ENCODE measurements at places on chromosomes 3 and 15.

GRCh38 chr3:71433631-71434030 is 149.9 kb downstream of the FOXP1 start:
- no peak for DNase-seq

GRCh38 chr3:44910693-44911092 is 36.3 kb downstream of the TGM4 start:
- DNase-seq, result no peak

- peak; percentile 45 for DNase-seq
These were observed 11.6 kb downstream of the THBS1 start for GRCh38 chr15:39592500-39592899.

DNA sequence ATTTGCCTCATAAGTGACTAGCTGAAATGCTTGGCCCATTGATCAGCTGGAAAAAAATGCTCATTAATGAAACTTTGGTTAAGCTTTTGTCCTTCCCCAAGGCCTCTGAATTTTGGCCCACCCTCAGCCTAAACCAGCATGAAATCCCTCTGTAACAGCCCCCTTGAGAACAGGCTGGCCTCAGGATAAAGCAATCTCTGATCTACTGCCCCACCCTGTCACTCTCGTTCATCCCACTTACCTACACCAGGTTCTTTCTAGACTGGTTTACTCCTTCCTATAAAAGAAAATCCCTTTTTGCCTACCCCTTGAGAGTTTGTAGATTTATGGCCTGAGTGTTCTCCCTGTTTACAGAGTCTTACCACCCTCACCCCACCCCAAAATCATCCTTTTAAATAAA is 3.4 kb upstream of the AEN start:
- no peak for DNase-seq

- DNase-seq, result no peak
These were observed 13.4 kb downstream of the MYL3 start for GRCh38 chr3:46849686-46850467.

DNA sequence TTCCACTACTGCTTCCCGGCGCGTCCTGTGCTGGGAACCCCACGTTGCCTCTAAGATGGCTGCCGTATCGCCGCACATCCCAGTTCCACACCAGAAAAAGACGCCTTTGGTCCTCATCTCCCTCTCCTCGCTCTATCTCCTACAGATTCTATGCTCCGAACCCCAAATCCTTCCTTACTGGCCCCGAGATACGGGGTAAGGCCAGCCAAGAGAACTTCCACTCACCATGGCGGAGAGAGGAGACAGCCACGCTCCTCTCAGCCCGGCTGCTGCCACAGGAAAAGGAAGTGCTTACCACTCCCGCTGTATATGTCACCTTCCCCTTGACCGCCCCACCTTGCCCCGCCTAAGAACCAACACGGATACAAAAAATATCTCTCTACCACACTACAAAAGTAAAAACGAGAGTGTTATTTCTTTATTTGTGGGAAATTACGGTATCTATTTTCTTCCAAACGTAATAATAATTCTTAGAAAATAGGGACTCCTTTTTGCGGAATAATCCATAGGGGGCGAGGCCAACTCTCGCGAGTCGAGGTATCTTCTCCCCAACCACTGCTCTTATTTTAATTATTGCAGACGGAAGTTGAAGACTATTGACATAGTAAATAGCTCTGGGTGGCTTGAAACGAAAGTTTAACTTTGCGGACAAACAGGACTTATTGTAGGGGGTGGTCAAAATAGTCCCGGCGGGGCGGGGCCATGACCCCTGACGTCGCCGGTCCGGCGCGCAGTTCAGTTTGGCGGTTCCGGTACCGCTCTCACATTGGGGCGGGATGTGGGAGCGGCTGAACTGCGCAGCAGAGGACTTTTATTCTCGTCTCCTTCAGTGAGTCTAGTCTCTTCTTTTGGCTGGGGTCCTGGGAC is at the start of the genes RPL4 and ZWILCH:
Gene RPL4, minus strand, starts transcription at position 293 of the 867 bp plus-strand sequence. Its CDS starts 65 bp downstream, at position 228.
Gene ZWILCH, plus strand, starts transcription at position 764 of the 867 bp plus-strand sequence. Its CDS starts 13 bp downstream, at position 777.
- DNase-seq, result peak; percentile 74

- DNase-seq, result no peak
These were observed 9.2 kb downstream of the CCRL2 start for GRCh38 chr3:46416125-46416810.

DNA sequence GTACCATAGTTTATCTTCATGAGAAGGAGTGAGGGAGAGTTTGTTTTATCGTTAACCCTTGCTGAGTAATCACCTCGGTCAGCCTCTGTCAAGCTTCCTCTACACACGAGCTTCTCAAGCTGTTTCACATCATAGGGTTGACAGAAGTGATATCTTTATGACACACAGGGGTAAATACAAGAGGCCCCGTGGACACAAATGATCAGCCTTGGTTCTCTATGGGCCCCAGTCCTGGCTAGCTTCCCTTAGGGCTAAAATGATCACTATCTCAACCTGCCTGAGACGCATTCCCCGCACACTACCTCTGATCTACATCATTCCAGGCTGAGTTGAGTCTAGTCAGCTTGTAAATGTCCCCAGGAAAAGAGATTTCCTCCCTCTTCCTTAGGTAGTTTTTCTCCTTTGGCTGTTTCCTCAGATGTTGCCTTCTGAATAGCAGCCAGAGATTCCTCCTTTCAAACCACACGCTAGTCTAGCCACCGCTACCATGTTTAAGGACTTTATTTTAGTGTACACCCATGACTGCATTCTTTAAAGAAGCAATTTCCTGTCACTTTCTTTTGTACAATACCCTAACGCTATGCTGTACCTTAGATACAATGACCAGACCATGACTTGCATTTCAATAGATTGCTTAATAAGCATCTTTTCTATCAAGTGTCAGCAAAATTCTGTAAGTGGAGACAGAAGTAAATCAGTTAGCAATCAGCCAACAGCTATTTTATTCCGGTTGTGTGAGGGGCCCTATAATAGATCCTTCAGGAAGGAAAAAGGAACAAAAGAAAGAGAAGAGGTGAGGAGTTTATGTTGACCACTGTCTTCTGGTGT is 35.1 kb upstream of the PPARG start:
- no peak for DNase-seq

GRCh38 chr15:27826902-27827714 is 272.0 kb downstream of the OCA2 start:
- DNase-seq, result peak; percentile 8

GRCh38 chr3:79038636-79039035 is 729.2 kb downstream of the ROBO1 start:
- DNase-seq, result no peak

- no peak for DNase-seq
These were observed 16.8 kb upstream of the KCTD6 start for GRCh38 chr3:58474967-58475578.

DNA sequence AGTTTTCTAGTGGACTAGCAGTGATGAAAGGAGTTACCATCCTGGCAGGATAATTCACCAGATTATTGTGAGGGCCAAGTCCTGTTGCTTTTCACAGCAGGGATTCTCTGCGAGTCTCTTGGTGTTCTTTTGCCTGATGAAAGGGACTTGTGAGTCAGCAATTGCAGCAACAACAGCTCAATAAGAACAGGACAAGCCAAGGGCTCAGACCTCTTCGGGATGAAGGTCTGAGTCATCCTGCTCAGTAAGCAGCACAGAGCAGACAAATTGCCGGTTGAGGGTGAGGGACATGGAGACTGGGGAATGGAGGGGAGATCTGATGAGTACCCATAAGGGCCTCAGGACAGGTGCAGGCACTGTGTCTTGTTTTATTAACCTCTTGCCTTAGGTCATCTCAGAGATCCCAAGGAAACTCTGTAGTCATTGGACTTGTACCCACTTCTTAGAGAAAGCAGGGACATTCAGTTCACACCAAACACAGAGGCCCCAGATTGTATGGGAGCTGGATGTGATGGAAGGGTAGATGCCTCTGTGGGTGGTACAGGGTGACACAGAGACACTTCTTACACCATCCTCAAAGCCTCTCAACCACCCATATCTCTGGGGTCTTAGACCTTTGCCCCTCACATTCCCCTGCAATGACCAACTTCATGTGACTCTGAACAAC is 173.8 kb upstream of the TLE3 start:
- peak; percentile 84 for DNase-seq

GRCh38 chr3:108806316-108806715 is 16.3 kb upstream of the TRAT1 start:
- DNase-seq, result no peak

DNA sequence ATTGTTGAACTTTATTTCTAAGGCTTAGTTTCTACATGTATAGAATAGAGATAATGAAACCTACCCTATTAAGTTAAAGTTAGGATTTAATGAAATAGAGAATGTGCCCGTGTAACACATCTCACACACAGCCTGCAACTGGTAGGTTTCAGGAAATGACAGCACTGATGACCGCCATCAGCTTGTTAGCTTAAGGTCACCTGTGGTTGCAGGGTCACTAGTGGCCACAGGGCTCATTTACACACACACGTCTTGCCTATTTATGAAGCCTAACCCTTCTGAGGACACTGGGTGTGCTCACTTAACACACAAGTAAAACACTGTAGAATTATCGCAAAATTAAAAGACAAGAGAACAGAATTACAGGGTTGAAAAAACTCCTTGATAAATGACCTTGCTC is 20.1 kb downstream of the CHRM5 start:
- DNase-seq, result peak; percentile 24

- no peak for DNase-seq
These were observed 210.7 kb upstream of the UBE2E1 start for GRCh38 chr3:23594894-23595670.

GRCh38 chr15:45399381-45400212 is 21.3 kb upstream of the GATM start:
- peak; percentile 61 for DNase-seq

- no peak for DNase-seq
These were observed 46.4 kb upstream of the PGPEP1L start for GRCh38 chr15:99054025-99054387.

DNA sequence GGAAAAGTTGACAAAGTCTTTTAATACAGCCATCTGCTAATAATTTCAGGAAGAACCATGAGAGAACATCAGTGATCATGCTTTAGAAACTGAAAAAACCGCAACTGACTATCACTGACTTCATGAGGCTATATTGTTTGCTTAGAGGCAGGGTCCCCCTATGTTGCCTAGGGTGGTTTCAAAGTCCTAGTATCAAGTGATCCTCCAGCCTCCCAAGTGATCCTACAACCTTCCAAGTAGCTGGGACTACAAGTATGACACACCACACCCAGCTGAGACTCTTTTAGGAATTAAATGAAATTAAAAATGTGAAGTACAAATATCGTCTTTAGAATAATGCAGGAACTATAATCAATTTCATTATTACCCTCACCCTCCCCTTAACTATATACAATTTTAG is 58.3 kb upstream of the CSPG5 start:
- DNase-seq, result no peak

DNA sequence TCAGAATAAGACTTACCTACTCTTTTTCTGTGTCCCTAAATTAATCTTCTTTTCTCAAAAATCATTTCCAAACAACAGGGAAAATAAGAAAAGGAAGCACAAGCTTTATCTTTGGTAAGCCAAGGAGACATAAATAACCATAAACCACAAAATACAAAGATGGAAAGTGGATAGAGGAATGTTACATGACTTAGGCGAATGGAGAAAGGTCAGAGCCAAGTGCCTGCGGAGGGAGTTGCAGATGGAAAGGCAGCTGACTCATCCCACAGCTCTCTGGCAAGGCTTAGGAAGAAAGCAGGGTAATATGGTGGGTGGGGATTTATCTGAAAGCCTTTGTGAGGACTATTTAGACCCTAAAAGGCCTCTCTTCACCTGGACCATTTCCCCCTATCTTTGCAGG is 72.8 kb downstream of the GALK2 start:
- DNase-seq, result no peak

GRCh38 chr15:78200276-78200930 is 34.0 kb downstream of the ACSBG1 start:
- DNase-seq, result no peak

DNA sequence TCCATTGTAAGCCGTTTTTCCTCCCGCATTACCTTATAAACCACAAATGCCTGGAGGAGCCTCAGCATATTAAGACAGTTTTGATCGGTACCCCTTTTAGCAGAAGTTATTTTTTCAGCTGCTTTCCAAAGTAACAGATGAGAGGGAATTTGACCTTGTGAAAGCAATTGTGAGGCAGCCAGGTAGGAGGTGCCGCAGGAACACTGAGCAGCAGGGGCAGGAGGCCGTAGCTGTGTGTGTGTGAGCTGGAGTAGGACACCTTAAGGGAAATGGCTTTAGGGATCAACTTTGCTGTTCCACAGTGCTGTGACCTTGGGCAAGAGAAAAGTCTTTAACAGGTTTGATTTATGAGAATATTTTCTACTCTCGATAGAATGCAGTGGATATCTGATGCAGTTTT is 482.1 kb downstream of the IL5RA start:
- no peak for DNase-seq

GRCh38 chr15:37020852-37021251 is 79.5 kb downstream of the MEIS2 start:
- DNase-seq, result no peak

DNA sequence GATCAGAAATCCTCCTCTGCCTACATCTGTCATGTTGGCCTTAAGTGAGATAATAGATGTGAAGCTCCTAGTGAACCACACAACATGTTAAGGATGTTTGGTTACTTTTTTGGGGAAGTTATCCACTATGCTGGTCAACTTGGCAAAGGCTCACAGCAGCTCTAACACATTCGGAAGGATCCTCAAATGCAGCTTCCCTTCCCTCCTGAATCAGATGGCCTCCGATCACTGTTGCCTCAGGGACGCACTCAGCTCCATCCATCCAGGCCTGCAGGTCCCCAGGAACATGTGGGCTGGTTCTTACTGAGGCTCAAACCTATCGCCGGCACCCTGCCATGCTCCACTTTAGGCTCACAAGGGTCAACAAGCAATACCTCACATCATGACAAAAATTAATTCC is 67.9 kb downstream of the CORO2B start:
- DNase-seq, result no peak

- DNase-seq, result no peak
These were observed at the start of gene GJD2 for GRCh38 chr15:34754674-34755418. Gene GJD2, minus strand, starts transcription at chr15:34754998. Its CDS starts 510 bp downstream, at chr15:34754488.

DNA sequence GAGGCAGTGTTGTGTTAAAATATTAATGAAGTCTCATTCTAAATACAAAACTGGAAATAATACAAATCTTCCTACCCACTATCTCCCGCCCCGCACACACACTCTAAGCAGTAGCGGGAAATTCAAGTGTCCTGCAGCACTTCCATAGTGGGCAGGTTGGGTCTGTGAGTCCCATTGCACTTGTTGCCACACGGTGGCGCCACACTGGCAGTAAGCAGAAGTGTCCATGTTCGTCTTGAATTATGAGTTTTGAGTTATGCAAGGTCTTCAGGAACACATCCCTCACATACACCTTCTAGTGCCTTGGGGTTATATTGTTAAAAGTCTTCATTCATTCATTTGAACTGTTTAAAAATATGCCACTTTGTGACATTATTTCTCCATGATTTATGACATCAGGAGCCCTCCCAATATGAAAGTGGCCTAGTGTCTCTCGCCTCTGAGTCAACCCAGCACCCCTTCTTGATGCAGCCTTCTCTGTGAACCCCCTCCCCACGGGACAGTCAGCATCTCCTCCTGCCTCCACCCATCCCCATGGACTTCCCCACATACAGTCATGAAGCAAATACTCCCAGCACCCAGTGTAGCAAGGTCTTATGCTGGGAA is 17.6 kb upstream of the CCDC174 start:
- DNase-seq, result no peak

- DNase-seq, result no peak
These were observed 412.4 kb downstream of the RAP2B start for GRCh38 chr3:153574445-153574844.
